ENCODE measurements at places on chromosomes 2 and 18.

- DNase-seq = no peak
Measured at GRCh38 chr2:139924070-139924469, 1143.9 kb upstream of the NXPH2 start.

- DNase-seq = no peak
Measured at GRCh38 chr18:77207540-77207939, 42.1 kb upstream of the GALR1 start.

DNA sequence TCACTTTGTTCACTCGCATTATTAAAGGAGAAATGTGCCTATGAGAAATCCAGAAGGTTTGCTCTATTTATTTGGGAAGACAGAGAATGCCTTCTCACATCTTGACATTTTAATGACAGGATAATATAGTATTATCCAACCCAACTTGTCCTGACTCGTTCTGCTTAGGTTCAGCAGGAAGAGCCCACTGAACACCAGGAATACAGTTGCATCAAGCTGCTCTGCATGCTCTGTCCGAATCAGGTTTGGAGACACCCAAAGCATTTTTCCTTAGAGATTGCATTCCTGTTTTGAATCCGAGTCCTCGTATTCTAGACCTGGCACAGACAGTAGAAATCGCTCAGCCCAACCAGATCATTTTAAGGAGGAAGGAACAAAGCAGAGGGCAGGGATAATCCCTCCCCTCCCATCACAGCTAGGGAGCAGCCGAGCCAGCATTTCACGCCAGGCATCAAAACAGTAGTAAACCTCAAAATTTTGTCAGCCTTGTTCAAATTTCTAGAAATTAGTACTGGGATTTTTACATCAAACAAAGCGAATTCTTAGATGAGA, 837.4 kb upstream of the ID2 start:
- peak; percentile 39 for DNase-seq

DNA sequence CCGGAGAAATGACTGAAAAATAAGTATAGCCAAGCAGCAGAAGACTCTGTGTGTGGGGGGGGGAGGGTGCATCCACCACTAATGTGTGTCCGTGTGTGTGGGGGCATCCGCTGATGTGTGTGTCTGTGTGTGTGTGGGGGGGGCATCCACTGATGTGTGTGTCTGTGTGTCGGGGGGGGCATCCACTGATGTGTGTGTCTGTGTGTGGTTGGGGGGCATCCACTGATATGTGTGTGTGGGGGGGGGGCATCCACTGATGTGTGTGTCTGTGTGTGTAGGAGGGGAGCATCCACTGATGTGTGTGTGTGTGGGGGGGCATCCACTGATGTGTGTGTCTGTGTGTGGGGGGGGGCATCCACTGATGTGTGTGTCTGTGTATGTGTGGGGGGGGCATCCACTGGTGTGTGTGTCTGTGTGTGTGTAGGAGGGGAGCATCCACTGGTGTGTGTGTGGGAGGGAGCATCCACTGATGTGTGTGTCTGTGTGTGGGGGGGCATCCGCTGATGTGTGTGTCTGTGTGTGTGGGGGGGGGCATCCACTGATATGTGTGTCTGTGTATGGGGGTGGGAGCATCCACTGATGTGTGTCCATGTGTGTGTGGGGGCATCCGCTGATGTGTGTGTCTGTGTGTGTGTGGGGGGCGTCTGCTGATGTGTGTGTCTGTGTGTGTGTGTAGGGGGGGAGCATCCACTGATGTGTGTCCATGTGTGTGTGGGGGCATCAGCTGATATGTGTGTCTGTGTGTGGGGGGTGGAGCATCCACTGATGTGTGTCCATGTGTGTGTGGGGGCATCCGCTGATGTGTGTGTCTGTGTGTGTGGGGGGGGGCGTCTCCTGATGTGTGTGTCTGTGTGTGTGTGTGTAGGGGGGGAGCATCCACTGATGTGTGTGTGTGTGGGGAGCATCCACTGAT, 125.0 kb downstream of the NFATC1 start:
- no peak for DNase-seq

- no peak for DNase-seq
Measured at GRCh38 chr2:74824679-74825078, 9.2 kb upstream of the HK2 start.

DNA sequence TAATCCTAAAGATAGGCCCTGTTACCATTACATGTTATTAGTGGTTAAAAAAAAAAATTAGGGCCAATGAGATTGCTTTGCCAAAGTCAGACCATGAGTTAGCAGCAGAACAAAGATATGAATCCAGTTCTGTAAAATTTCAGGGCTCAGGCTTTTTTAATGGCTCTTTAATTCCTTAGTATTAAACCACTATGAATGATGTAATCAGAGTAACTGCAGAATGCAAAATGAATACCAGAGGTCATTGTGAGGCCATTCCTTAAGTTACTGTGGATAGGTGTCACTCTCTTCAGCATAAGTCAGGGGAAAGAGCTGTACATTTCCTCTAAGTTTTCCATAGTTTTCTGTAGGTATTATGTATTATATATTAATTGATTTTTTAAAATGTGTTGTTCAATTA, 42.2 kb upstream of the TBR1 start:
- no peak for DNase-seq

- no peak for DNase-seq
Measured at GRCh38 chr2:112959109-112959812, 18.5 kb upstream of the IL36G start.

DNA sequence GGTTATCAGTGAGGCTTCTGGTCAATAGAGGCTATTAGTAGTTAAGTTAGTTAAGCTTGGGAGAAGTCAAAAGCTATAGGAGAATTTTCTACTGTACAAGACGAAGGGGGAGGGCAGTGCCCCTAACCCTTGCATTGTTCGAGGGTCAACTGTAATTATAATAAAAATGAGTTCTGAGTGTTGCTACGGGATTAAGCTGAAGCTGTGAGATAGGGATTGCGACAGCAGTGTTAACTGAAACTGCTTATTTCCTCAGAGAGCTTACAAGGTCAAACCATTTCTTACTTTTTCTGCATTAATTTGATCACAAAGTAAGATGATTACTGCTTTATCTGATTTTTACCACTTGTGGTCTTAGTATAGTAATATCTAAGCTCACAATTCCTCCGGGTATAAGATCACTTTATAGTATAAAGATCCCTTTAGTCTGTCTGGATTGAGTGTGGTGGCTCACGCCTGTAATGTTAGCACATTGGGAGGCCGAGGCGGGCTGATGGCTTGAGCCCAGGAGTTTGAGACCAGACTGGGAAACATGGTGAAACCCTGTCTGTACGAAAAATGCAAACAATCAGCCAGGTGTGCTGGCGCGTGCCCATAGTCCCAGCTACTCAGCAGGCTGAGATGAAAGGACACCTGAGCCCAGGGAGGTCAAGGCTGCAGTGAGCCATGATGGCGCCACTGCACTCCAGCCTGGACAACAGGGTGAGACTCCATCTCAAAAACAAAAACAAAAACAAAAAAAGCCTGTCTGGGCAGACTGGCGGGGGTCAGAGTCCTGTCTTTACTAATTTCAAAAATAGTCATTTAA, 119.5 kb upstream of the TLK1 start:
- DNase-seq = no peak

DNA sequence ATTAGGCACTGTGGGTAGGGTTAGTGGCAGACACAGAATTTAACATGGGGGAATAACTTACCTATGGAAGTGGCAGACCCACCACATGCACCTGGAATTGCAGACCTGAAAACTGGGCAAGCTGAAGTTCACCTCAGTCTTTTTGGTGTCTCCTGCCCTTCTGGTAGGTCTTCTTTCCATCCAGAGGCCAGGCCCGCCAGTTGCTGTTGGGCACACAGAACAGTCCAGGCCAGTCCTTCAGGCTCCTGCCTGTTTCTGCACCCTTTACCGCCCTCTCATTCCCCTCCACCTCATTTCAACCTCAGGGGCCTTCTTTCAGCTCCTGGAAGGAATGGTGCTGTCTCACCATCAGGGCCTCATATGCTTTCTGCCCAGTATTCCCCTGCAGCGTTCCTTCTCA, 358.9 kb upstream of the ETAA1 start:
- DNase-seq = no peak
